Jurkat, Clone E6-1 (cell line): ENCODE measurements at places on chromosomes 6 and 20.

DNA sequence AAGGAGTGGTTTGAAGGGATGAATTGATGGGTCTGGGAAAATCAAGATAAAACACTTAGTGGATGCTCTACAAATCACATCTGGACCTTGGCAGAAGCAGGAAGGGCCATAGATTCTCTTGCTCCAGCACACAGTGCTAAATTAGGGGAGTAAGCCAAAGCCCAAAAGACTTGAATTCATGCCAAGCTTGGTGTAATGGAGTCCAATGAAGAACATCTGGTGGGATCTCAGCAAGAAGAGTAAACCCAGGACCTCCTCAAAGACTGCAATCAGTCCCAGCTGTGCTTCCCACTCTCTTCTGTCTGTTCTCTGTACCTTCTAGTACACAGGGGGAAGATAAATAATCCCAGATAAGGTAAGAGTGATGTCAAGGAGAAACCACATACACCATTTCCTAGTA is 683.4 kb downstream of the RNF144B start:
- DNase-seq = no peak

- no peak for DNase-seq
Observed at GRCh38 chr20:33653900-33654596, 8.1 kb upstream of the C20orf144 start.

DNA sequence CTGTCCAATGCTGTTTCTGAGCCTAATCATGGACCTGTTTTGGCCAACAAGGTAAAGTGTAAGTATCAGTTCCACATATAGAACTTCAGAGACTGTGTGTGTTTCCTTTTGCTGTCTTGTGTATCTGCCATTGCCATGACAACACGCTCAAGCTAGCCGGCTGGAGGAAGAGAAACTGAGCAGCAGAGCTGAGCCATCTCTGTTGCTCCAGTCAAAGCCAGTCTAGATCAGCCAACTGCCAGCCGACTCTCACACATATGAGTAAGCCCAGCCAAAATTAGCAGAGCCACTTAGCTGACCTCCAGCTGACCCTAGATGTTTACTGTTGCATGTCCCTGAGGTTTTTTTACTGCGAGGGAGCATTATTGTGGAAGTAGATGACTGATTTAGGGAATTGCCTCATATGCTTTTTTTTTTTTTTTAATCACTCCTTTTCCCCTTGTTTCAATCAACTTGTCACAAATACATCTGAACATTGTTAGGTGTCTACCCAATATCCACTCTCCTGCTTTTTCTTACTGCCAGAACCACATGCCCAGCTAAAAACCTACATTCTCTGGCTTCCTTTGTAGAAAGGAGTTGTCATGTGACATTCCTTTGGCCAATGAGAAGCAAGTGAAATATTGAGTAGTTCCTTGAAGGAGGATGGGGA is 304.3 kb upstream of the SUPT3H start:
- DNase-seq = peak; percentile 59

- no peak for DNase-seq
Observed at GRCh38 chr20:49335476-49335875, 57.6 kb upstream of the ZNFX1 start.

DNA sequence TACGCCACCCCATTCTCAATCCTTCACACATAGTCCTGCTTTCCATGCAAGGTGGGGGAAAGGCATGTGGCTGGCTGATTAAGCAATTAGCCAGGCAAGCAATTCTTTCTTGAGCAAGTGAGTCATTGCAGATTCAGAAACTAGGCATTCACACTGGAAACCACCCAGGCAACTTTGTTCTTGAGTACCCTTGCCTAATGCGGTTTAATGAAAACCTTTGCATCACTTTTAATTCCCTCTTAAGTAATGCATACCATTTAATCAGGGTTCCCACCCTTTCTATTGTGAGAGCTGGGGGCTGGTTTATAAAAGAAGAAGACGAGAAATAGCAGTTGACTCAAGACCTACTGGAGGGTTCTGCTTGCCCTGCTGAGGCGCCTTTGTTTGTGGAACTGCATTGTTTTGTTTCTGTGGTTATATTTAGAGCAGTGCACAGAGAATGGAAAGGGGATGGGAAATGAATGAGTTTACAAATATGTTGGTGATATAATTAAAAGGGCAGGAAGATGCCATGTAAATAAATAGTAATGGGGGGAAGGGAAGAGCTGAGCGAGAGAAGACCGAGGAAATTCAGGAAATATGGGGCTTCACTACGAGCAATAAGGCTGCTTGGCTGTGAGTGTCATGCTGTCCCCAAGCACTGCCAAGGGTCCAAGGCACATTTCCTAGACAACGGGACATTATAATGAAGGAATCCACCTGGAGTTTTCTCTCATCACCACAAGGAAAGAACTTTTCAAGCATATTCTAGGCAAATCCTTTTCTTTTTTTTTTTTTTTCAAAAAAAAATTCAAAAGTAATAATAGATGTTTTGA is 48.8 kb upstream of the TSHZ2 start:
- no peak for DNase-seq

GRCh38 chr6:56775498-56776166 is 132.9 kb upstream of the DST start:
- DNase-seq = no peak

DNA sequence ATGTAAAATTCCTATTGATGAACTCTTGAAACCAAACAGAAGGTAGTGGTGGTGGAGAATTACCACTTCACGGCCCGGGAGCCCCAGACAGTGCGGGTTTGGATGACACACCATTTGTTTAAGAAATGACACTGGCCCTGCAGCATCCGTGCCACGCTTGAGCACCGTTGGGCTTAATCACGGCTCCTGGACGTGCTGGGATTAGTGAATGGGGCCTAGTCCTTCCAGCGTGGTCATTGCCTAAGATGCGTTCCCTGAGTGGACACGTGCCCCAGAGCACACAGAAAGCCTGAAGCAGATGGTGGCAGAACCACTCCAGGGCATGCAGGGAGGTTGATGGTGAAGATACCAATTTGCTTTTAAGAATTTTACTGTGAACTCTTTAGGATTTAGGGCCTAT is 14.5 kb downstream of the STX16 start:
- no peak for DNase-seq

DNA sequence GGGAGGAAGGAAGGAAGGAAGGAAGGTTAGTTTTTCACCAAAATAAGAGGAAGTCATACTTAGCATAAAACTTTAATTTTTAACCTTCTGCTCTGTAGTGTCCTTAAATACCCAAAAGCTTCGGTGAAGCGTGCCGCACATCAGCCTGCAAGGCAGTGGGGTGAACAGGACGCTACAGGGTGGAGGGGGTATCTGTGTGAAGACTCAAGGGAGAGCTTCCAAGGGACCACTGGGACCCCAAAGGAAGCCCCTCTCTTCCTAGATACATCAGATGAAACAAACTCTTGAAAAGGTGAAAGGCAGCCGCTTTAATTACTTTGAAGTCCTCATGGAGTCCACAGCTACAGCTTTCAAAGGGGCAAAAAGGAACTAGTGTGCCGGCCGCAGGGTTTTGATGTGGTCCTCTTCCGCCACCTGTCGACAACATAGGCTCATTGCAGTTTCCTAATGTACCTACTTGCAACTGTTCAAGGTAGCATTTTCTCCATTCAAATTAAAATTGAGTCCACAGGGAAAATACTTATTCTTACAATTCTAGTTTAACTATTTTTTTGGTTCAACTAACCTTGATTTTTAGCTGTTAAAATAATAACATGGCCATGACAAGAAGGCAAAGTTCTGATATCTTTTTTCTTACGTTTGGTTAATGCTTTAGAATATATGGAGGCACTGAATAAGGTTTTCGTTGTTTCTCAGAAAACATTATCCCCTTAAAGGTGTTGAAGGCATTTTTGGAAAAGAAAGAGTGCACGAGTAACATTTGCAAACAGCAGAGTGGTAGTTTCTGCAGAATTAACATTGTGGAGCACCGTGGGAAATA is 135.0 kb upstream of the RIPOR2 start:
- peak; percentile 94 for DNase-seq

DNA sequence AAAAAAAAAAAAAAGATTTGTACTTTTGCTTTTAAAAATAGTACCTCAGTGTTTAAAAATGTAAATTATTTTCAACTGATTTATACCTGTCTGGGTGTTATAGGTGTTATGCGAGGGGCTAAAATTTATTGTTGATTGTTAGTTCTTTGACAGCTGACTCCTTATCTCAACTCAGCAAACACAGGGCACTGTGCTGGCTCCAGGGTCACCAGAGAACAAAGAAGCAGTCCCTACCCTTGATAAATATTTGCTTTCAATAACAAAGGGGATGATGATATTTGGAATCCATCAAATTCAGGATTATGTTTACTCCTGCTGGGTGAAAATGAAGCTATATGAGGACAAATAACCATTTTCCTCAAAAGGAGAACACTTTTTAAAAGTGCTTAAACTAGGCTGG is 34.2 kb upstream of the KAT14 start:
- no peak for DNase-seq

DNA sequence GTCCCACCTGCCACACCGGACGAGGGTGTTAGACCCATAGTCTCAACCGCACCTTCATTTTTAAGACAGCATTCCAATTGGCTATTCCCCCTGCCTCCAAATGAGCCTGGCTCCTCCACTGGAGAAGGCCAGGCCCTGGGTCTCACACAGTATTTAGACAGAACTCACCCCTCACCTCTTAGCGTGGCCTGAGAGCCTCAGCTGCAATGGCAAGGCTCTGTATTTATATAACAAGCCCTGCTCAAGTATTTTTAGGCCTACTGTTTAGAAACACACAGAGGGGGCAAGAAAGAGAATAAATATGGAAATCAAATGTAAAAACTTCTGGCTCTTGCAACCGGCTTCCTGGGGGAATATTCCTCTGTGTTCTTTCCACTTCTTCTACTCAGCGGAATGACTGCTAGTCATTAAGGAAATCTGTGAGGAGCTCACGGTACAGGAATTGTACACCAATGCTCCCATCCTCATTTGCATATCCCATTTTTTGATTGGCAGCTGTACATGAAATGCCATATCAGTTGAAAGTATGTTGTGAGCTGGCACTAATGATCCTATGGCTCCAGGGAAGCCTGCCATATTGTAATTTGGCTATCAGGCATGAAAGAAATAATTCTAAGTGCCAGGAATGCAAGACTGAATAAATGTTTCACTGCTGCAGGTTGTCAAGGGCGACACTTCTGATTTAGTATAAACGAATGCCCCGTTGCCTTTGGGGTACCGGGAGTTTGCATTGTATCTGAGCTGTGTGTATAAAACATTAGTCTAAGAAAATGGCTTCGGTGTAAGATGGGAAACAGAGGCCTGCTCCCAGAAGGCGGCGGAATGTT is 207.5 kb downstream of the ZNF217 start:
- no peak for DNase-seq

GRCh38 chr6:37514321-37514771 is 14.7 kb upstream of the CCDC167 start:
- no peak for DNase-seq

GRCh38 chr20:20411836-20412235 is 43.9 kb downstream of the INSM1 start:
- no peak for DNase-seq

DNA sequence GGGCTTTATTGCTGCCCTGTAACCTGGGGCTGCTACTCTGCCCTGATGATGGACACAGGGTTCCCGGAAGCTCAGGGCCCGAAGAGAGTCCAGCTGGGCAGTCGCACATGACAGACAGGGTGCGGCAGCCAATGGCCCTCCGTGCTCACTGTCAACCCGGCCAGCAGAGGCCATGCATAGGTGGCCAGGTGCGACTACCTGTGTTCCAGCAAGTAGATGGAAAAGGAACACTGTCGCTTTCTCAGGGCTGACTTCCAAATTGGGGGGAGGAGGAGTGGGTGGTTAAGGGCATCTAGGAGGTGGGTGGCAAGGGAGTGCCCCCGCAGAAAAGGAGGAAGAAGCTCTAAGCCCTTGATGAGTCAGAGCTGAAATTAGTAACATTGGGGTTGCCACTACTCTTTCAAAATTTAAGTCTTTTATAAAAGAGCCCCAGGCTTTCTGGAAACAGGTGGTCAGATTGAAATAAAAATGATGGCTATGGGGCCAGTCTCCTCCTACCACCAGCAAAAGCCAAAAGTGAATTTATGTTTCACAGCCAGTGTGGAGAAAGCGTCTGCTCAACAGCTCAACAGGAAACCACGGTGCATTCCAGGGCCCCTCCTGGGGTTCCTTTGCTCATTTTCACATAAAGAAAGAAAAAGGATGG is 2.3 kb upstream of the RAMACL start:
- no peak for DNase-seq

GRCh38 chr6:156977527-156978291 is 200.5 kb downstream of the ARID1B start:
- DNase-seq = no peak

- no peak for DNase-seq
Observed at GRCh38 chr6:130019326-130020072, 1.1 kb downstream of the L3MBTL3 start.

GRCh38 chr6:28766426-28766825 is 157.4 kb downstream of the TRIM27 start:
- DNase-seq = no peak

- no peak for DNase-seq
Observed at GRCh38 chr20:38847840-38848239, 42.3 kb downstream of the PPP1R16B start.

DNA sequence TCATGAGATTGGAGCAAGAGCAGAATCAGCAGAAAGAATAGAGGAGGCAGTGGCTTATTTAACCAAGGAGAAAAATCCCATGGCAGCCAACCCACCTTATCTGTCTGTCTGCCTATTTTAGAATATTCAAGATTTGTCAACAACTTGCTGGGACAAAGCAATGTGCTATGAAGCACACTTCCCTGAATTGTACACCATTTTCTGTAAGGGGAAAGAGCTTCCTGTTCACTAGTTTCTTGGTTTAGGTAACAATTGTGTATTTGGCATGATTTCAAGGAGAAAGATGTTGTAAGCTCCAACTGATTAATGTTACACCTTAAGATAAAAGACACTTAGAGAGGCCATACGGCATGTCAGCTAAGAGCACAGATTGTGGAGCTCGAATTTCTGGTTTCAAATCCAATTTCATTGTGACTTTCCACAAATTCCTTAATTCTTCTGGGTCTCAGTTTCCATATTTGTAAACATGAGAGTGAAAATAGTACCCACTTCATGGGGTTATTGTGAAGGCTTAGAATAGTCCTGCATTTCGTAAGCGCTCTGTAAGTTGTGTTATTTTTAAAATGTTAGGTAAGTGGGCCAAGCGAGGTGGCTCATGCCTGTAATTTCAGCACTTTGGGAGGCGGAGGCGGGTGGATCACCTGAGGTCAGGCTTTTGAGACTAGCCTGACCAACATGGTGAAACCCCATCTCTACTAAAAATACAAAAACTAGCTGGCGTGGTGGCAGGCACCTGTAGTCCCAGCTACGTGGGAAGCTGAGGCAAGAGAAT is 4.8 kb upstream of the MUC22 start:
- DNase-seq = no peak

GRCh38 chr6:135147637-135148592 is 33.2 kb upstream of the MYB start:
- no peak for DNase-seq
